ENCODE measurements at places on chromosomes 2 and 18. TPM values are rescaled to one million over a fixed set of nuclear protein-coding genes. Genes with fewer than 3 reads are reported as not detected.

- no peak for DNase-seq
These were observed 14.5 kb upstream of the TTR start for GRCh38 chr18:31577195-31577594.

Gene POTEI
- polyA plus RNA-seq, result not detected

DNA sequence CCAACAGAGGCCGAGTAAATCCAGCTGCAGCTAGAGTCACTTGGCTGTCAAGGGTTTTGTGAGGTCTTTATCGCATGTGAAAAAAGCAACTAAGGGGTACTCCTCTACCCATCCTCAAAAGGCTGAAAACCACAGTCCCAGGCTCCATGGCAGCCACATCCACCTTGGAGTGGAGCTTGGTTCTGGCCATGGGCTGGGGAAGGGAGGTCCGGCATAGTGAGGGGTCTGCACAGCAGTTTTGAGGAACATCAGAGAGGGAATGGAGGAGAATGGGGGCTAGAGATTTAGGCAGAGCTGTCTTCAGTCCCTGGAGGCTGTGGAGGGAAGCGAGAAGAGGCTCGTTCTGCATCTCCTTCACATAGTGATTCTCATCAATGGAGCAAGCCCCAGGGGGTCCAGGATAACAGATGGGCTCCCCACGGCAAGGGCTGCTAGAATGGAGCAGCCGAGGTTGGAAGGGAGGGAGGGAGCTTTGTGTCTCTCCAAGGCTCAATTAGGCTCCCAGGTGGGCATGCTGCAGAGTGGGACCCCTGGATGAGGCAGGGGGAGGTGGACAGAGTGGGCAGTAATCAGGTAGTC is 21.0 kb downstream of the MROH2A start:
- DNase-seq, result no peak

GRCh38 chr18:47893047-47893446 is 37.4 kb downstream of the SMAD2 start:
- peak; percentile 57 for DNase-seq

DNA sequence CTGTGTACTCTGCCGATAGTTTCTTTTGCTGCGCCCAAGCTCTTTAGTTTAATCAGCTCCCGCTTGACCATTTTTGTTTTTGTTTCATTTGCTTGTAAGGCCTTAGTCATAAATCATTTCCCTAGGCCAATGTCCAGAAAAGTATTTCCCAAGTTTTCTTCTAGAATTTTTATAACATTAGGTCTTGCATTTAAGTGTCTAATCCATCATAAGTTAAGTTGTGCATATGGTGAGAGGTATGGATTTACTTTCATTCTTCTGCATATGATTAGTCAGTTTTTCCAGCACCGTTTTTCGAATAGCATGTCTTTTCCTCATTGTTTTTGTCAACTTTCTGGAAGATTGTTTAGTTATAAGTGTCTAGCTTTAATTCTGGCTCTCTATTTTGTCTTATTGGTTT is 484.8 kb upstream of the CNTNAP5 start:
- no peak for DNase-seq

DNA sequence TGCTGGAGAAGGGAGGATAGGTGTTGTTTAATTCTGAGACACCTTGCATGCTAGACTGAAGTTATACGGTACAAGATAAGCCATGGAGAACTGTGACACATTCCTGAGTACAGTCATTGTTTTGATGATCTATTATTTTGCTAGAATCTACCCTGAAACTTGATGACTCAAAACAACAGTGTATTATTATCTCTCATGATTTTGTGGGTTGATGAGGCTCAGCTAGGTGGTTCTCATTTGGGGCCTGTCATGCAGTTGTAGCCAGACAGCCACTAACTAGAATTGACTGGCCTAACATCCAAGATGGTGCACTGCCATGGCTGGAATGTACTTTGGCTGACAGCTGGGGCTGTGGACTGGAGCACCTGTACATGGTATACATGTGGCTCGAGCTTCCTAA is 5.4 kb upstream of the IL1R1 start:
- DNase-seq, result no peak

Measured in left renal pelvis (tissue), 4 donors.